Fibroblast of skin of right quadriceps (primary cell): ENCODE measurements at places on chromosomes 1 and 21.
A peak's percentile ranks its signal among the peaks of the same experiment; 100 is the strongest.

- DNase-seq: no peak
Measured at GRCh38 chr1:240956020-240956419, 344.1 kb upstream of the GREM2 start.

DNA sequence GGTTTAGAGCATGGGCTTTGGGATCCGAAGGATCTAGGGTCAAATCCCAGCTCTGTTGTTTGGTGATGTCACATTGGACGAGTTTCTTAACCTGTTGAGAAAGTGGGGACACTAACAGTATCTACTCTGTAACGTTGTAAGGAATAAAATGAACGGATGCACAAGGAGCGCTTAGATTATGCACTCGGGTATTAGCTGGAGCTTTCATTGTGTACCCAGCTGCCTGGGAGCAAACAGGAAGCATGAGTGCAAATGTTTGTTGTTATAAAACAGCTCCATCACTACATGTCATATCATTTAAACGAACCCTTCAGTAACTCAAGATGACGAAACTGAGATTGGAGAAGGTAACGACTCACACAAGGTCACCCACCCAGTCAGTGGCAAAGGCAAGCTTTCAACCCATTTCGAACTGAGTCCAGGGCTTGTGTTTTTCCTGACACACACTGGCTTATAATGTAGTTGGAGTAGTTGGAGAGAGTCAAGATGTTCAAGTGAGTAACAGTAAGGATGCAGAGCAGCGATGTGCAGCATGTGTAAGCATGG is 16.2 kb upstream of the SLC6A17 start:
- no peak for DNase-seq

DNA sequence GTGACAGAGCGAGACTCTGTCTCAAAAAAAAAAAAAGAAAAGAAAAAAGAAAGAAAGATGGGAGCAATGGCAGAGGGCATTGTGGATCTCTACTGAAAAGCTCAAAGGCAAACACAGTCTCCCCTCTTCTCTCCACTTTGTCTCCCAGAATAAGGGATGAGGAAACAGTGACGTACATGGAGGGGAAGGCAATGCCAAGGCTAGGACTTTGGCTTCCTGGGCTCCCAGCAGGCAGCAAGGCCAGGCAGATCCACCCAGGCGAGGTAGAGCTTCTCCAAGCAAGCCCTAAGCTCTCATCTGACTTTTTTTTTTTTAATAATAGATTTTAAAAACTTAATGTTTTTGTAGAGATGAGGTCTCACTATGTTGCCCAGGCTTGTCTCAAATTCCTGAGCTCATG is 4.6 kb downstream of the ARHGEF2 start:
- no peak for DNase-seq

DNA sequence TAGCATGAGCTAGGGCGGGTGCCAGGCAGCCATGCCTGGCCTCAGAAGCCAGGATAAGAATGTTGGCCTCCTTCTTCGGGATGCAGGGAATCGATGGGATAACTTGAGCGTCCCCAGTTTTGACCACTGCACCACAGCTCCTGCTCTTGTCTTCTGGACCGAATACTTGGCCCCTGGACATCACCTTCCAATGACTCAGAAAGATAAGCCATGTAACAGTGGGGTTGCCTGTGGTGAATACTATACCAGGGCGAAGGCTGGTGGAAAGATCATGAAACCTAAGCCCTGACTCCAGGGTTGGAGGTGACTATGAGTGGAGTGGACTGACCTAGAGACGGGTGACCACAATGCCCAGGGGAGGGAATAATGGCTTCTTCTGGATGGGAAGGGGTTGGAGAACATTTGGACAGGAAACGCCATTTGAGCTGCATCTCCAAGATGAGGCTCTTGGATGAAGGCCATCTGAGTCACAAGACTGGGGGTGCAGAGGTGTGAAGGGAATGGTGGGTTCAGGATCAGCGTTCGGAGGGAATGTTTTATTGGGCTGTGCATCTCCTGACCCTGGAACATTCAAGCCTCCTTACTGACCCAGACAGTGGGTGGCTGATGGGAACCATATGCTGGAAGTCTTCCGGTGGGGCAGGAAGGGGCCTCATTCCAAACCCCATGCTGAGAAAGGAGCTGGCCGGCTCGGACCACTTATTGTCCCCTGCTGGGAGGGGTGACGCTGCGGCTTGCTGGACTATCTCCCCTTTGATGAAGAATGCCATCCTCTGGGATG is 18.5 kb upstream of the KCNE2 start:
- peak; percentile 45 for DNase-seq

- peak; percentile 11 for DNase-seq
Measured at GRCh38 chr21:45087022-45087823, 12.8 kb downstream of the ADARB1 start.

- DNase-seq: no peak
Measured at GRCh38 chr1:201319631-201320030, 36.3 kb downstream of the PKP1 start.

DNA sequence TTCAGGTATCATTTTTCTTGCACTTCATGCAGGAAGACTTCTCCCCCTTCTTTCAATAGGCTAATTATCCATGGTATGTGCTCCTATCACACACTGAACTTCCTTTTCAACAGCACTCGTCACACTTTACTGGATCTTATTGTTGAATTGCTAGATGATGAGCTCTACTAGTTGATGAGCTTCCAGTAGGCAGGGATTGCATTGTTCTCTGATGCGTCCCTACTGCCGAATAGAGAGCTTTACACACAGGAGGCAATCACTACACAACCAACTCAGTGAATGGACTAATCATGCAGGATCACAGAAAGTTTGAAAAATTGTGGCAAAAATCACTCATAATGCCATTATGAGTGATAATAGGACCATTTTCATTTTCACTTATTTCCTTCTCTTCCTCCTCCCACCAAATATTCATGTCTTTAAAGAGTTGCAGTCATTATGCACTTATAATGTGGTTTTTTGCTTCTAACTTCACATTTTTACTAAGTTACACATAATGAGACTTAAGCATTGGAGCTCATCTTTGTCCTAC is 128.1 kb upstream of the ZNF648 start:
- no peak for DNase-seq

DNA sequence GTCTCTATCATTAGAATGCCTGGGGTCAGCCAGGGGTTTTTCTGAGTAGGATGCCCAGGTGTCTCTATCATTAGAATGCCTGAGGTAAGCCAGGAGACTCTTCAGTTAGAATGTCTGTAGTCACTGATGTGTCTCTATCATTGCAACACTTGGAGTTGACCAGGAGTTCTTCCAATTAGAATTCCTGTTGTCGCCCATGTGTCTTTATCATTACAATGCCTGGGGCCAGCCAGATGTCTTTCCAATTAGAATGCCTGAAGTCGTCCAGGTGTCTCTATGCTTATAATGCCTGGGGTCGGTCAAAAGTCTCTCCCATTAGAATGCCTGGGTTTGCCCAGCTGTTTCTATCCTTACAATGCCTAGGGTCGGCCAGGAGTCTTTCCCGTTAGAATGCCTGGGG is 55.8 kb downstream of the RNF187 start:
- DNase-seq: no peak

DNA sequence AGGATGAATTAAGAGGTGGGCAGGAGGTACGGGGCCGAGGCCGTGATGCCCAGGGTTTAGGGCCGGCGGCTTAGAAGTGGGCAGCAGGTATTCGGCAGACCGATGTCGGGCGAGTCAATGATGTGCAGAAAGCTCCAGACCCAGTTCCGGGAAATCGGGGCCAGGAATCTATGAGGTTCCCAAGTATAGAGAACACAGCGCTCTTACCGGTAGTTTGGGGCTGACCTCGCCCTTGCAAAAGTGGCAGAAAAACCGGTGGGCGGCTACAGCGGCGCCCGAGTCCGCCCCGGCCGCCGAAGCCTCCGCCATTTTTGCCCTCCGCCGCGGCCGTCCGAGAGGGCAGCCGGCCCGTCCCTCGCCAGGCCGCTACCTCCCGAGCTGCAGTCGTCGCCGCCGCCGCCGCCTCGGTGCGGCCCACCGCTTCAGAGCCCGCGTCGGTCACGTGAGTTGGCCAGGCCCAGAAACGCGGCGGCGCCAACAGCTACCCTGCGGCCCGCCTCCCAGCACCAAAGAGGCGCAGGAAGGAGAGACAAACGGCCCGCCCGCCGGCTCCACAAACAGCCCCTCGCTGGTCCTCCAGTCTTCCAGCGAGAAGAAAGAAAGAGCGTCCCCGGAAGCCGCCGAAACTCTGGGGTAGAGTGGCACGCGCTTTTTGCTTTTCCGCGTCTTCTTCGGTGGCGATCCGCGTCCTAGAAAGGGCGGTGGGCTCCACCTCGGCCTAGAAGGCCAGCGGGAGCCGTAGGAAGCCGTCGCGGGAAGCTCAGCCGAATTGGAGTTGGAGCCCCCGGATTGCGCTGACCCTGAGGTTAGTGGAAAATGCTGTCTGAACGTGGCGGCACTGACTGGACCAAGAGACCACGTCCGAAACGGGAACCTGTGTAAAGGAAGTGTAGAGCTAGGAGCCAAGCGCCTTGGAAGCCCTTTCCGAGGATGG is at the start of the genes POLR3C and RNF115:
Gene POLR3C, plus strand, starts transcription at position 636 of the 934 bp plus-strand sequence. CDS start 1,577 bp downstream, outside the sequence.
Gene RNF115, minus strand, starts transcription at position 531 of the 934 bp plus-strand sequence. Its CDS starts 222 bp downstream, at position 309.
- peak; percentile 92 for DNase-seq

DNA sequence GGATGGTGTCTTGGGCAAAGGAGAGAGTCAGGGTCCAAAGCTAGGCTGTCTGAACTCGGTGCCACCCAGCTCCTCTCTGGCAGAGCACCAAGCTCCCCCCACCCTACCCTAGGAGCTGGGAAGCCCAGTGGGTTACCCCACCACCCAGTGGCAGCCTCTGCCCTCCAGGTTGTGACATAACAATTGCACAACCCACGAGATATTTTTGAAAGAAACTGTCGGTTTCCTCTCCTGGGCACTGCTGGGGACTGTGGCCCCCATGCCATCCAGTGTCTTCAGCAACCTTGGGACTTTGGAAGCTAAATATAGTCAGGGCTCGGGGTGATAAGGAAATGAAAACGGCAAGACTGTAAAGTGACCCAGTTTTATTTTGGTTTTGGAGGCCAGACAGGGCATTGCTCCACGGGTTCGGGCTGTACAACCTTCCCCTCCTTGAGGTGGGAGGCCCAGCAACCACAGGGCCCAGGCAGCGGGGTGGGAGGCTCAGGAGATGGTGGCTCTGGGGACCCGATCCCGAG is 1.4 kb downstream of the CITED4 start:
- DNase-seq: no peak

DNA sequence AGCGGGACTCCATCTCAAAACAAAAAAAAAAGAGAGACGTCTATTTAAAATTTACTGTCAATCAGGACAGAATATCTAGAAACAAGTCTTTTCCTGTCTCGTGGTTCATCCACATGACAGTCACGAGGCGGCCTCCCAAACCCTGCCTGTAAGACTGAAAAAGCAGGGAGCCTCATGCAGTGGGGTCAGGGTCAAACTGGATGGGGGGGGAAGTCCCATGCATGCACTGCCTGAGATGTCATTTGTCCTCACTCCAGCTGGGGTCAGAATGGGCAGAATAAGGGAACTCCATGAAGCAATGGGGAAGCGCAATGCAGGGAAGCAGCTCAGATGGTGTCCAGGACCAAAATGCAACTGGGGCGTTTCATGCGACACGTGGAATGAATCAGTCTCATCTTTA is 85.5 kb downstream of the PIK3CD start:
- DNase-seq: no peak

DNA sequence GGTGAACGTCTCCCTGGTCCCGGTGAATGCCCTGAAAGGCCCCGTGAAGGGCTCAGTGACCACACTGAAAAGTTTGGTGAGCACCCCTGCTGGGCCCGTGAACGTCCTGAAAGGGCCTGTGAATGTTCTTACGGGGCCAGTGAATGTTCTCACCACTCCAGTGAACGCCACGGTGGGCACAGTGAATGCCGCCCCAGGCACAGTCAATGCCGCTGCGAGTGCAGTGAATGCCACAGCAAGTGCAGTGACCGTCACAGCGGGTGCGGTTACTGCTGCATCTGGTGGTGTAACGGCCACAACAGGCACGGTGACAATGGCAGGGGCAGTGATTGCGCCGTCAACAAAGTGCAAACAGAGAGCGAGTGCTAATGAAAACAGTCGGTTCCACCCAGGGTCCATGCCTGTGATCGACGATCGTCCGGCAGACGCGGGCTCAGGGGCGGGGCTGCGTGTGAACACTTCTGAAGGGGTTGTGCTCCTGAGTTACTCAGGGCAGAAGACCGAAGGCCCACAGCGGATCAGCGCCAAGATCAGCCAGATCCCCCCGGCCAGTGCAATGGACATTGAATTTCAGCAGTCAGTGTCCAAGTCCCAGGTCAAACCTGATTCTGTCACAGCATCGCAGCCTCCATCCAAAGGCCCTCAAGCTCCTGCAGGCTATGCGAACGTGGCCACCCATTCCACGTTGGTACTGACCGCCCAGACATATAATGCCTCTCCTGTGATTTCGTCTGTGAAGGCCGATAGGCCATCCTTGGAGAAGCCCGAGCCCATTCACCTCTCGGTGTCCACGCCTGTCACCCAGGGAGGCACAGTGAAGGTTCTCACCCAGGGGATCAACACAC is 41.5 kb downstream of the ZBTB17 start:
- DNase-seq: no peak

GRCh38 chr1:186983327-186983726 is 154.6 kb downstream of the PLA2G4A start:
- peak; percentile 59 for DNase-seq

- DNase-seq: no peak
Measured at GRCh38 chr1:11620924-11621323, 33.3 kb downstream of the FBXO2 start.

DNA sequence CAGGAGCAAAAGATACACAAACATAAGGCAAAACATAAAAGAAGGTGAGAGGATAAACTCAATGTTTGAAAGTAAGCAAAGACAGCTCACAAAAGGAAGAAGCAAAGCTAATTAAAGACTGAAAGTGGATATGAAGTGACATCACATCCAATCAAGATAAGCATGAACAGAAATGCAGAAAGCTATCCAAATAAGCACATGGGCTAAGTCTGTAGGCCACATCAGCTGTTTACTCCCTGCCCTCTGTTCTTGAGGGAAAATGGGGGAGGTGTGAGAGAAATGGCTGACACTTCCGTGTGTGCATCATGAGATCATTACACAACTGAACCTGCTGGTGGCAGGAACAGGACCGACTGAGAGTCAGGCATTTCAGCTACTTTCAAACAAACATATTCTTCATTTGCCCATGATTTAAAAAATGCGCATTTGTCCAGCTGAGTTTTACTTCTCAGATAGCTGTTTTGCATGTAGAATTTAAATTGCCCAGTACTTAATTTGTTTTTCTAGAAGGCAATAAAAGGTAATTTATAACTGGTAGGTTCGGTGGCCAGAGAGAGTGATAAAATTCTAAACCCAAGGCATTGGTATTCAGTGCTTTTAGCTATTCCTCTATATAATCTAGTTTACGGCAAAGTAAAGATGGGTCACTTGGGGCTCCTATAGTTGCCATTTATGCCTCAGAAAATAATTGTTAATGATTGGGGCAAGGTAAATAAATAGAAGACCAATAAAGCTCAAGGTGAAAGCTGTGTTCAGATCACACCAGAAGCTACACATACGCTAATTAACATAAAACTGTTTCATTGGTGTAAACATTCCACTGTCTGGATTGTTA is 27.2 kb upstream of the MAN1A2 start:
- DNase-seq: peak; percentile 40

- no peak for DNase-seq
Measured at GRCh38 chr21:45871616-45872236, 109.8 kb upstream of the COL6A1 start.

GRCh38 chr1:40825435-40825788 is 36.8 kb downstream of the CITED4 start:
- DNase-seq: no peak
